ENCODE measurements at places on chromosomes 6 and 20.

DNA sequence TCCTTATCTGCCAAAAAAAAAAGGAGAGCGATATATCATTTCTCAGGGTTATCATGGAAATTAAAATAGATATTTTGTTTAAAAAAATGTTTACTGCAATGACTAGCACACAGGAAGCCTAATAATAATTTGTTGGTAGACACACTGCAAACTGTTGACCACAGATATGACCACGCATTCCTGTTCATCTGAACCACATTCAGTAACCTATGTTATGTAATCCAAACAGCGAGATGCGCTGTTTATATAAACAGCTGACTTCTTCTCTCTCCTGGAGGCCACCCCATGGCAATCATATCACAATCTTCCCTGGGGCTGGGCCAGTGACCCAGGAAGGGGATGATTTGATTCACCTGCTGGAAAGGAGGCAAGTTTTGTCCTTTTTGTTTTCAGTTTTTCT, 129.3 kb upstream of the UST start:
- no peak for DNase-seq

- DNase-seq = no peak
These were observed 34.3 kb upstream of the MLN start for GRCh38 chr6:33837971-33838665.

DNA sequence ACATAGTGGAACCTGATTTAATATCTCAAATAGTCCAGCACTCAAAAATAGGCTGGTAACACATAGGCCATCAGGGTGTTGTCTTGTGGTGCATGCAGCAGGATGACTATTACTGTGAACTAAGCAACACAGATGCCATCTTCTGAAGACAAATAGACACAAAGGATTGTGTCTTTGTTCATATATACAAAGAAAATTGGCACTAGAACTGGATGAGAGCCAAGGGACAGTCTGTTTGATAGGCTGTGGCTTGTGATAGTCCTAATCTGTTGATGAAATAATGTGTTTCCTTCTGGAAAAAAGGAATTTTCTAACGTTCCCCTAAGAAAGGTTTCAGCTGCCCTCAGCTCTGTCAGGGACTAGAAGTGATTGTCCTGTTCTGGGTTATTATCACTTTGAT, 129.8 kb downstream of the TPBG start:
- DNase-seq = no peak

- no peak for DNase-seq
These were observed 79.1 kb downstream of the LRRC1 start for GRCh38 chr6:53873922-53874321.

- DNase-seq = no peak
These were observed 6.0 kb downstream of the PCMT1 start for GRCh38 chr6:149755300-149756260.

DNA sequence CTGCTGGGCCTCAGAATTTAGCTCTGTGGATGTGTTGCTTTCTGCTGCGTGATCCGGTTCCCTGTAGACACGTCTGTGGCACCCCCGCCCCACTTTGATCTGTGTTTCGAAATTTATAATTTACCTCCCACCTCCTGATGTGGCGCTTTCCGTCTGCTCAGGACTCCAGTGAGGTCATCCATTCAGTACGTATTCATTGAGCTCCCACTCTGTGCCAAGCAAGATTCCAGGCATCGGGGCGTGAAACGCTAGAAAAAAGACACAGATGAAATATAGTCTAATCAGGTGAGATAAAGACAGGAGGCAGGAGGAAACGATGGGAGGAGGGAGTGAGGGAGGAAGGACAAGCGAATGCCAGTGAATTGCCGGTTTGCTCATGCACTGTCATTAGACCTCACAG, 431.9 kb upstream of the SULF2 start:
- DNase-seq = no peak

- no peak for DNase-seq
These were observed 10.1 kb downstream of the ANGPT4 start for GRCh38 chr20:906001-906520.

All from activated CD4-positive, alpha-beta T cell treated with anti-CD3 and anti-CD28 coated beads, Interleukin-2, amount 50 U/mL, for 16 hours (primary cell).